Bronchial smooth muscle cell (primary cell): ENCODE measurements at places on chromosomes 2 and 18. TPM values are rescaled to one million over a fixed set of nuclear protein-coding genes. Genes with fewer than 3 reads are reported as not detected.

CACNB4 gene
- total RNA-seq: 0.95 and 1.3 TPM in 2 replicates

DYSF gene
- 0.09 TPM in 1 of 2 replicates, not detected in the other for total RNA-seq

TACR1 gene
- total RNA-seq: 0.16 TPM in 1 of 2 replicates, not detected in the other

RMC1 gene
- 19.5 and 24.7 TPM in 2 replicates for total RNA-seq
